ENCODE measurements at places on chromosomes 12 and 14.

DNA sequence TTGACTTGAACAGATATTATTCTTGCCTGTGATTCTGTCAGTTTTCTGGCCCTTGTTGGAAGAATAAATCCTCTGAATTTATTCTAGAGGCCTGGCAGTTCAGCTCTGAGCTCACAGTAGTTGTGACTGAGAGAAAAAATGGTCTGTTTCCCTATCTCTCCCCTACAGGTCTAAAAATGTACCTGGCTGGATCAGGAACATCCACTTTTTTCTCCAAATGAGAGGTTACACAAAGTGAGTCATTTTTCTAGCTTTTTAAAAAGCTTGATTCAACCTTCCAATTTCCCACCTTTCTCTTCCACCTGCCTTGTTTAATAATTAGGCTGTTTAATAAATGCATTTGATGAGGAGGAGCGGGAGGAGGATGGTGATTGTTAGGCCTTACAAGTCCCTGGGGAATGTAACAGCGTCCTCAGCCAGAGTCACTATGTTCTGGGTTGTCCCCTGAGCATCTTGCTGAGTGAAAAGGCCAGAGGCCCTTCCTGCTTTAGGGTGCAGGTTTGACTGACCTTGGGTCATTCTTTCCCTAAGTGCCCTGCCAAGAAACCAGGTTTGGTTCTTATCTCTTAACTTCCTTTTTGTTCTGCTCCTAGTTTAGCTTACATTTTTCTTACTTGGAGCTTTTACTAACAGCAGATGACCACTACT lies 91.7 kb upstream of the FUT8 start:
- no peaks in the 10 kb centered on the region for H3K36me3 ChIP-seq
- H3K4me1 ChIP-seq: peaks cover 5% of the 10 kb centered on the region
- no peak for DNase-seq

- no peak overlapping the region for H3K4me3 ChIP-seq
- H3K36me3 ChIP-seq: no peaks in the 10 kb centered on the region
- H3K27ac ChIP-seq: no peak overlapping the region
Observed at GRCh38 chr12:94112121-94112520, 36.3 kb upstream of the PLXNC1 start.

GRCh38 chr12:77722536-77722935 lies 108.2 kb upstream of the NAV3 start:
- DNase-seq: no peak
- no peak overlapping the region for H3K4me3 ChIP-seq
- H3K27me3 ChIP-seq: no peaks in the 10 kb centered on the region
- H3K4me1 ChIP-seq: no peaks in the 10 kb centered on the region

GRCh38 chr12:3371018-3371417 lies 120.0 kb upstream of the PRMT8 start:
- H3K27ac ChIP-seq: no peak overlapping the region
- peaks cover 21% of the 10 kb centered on the region for H3K27me3 ChIP-seq
- DNase-seq: no peak
- no peaks in the 10 kb centered on the region for H3K36me3 ChIP-seq
- H3K4me1 ChIP-seq: no peaks in the 10 kb centered on the region

DNA sequence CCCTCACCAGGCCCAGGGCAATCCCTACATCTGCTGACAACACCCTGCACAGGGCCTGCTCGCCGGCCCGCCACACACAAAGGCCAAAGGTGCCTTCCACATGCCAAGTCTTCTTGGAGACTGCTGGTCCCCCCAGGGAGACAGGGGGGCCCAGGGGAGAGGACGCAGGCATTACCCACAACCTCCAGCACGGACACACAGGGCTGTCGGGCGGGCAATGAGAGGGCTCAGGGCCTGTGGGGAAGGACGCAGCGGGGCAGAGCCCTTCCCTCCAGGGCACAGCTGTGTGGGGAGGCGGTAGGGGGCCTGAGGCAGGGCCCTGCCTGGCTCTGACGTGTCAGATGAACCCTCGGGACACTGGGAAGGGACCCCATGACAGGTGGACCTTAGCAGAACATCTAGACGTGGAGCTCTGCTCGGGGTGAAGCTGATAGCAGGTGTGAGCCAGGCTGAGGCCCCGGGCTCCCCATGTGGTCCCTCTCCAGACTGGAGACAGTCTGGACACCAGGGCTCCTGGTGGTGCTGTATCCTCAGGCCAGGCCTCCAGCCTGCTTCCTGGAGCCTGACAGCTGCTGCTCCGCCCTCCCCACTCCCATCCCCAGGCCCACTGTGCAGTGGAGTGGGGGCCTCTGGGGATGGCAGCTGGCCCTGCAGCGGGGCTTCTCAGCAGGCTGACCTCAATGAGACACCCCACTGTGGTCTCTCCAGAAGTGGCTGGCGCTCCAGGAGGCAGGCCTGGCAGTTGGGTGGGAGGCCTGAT lies 31.6 kb upstream of the NUDT14 start:
- no peak overlapping the region for H3K4me3 ChIP-seq
- no peaks in the 10 kb centered on the region for H3K27me3 ChIP-seq
- no peak overlapping the region for H3K27ac ChIP-seq
- peaks cover 5% of the 10 kb centered on the region for H3K4me1 ChIP-seq

DNA sequence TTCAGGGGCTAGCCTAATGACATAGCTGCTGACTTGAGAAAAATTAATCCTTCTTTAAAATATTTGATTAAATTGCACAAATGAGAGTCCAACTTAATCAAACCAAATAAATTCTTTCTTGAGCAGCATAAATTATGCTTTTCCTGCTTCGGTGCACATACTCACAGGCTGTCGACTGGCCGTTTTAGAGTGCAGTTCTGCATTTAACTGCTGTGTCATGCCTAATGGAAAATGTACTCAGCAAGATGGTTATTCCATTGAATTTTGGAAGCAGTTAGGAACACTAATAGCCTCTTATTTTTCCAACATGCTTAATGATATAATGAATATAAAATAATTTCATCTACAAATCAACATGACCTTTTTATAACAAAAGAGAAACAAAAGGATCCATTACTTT lies 266.1 kb upstream of the LRIG3 start:
- no peaks in the 10 kb centered on the region for H3K36me3 ChIP-seq
- no peak overlapping the region for H3K27ac ChIP-seq
- no peaks in the 10 kb centered on the region for H3K27me3 ChIP-seq
- H3K4me3 ChIP-seq: no peak overlapping the region
- no peak for DNase-seq
- no peaks in the 10 kb centered on the region for H3K4me1 ChIP-seq

DNA sequence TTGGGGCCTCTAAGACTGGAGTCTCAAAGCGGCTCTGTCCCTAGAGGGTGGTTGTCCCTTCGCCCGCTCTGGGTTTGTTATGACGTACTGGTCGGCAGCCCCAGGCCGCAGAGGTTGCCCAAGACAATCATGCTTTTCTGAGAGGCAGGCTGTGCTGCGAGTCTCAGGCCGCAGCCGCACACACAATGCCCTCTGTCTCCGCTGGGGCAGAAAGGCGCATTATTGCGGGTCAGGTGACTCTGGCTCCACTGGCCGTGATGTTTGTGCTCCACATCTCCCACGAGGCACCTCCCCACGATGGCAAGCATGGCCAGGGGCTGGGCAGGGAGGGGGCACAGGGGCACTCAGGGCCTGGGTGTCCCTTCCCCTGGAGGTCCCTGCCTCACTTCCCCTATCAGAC lies 21.0 kb upstream of the PLEKHG3 start:
- no peaks in the 10 kb centered on the region for H3K27me3 ChIP-seq
- no peaks in the 10 kb centered on the region for H3K36me3 ChIP-seq
- H3K27ac ChIP-seq: no peak overlapping the region
- no peak overlapping the region for H3K4me3 ChIP-seq

DNA sequence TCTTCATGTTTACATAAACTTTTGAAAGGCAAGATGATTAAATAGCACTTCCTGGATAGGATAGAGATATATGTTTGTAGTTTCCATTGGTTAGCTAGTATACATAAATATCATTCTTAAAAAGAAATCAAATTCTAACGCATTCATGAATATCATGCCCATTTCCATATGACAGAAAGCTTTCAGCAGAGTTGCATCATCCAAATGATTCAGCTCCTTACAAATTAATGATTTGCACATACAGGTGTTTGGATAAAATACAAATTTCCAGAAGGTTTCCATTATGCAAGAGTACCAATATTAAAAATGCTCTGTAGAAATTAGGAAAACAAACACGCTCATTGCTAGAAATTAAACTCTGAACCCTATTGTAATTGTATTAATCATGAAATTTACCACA lies 264.4 kb downstream of the FOXG1 start:
- no peaks in the 10 kb centered on the region for H3K4me1 ChIP-seq
- no peak overlapping the region for H3K4me3 ChIP-seq
- H3K27me3 ChIP-seq: no peaks in the 10 kb centered on the region
- H3K27ac ChIP-seq: no peak overlapping the region
- no peaks in the 10 kb centered on the region for H3K36me3 ChIP-seq
- no peak for DNase-seq

DNA sequence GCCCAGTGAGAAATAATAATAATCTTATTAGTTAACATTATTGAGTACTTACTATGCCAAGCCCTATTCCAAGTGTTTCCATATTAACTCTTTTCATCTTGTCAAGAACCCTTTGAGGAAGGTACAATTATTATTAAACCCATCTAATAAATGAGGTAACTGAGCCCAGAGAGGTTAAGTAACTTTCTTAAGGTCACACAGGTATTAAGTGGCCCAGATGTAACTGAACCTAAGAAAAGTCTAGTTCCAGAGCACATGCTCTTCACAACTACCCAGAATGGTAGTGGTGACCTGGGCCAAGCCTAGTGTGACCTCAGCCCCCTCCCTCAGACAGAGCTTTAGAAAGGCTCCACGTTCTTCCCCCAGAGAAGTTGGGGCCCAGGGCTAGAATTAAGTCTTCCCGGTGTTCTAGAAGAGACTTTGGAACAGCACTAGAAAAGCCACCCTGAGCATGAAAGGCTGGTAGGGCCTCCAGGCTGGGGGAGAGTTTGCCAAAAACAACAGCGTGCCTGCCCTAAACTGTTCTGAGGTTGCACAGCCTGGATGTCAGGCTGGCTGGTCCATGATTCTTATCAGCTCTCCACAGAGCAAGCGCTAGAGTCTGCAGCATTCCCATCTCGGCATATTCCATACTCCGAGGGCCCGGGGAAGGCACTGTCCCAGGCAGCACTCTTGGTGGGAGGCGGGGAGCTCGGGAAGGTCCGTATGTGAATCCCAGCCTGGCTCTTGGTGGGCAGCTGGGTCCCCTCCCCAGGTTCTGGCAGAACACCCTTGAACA lies 41.3 kb upstream of the CTDSP2 start:
- peak overlapping the region; percentile 89 for H3K27ac ChIP-seq
- H3K4me1 ChIP-seq: peaks cover 60% of the 10 kb centered on the region
- DNase-seq: no peak

DNA sequence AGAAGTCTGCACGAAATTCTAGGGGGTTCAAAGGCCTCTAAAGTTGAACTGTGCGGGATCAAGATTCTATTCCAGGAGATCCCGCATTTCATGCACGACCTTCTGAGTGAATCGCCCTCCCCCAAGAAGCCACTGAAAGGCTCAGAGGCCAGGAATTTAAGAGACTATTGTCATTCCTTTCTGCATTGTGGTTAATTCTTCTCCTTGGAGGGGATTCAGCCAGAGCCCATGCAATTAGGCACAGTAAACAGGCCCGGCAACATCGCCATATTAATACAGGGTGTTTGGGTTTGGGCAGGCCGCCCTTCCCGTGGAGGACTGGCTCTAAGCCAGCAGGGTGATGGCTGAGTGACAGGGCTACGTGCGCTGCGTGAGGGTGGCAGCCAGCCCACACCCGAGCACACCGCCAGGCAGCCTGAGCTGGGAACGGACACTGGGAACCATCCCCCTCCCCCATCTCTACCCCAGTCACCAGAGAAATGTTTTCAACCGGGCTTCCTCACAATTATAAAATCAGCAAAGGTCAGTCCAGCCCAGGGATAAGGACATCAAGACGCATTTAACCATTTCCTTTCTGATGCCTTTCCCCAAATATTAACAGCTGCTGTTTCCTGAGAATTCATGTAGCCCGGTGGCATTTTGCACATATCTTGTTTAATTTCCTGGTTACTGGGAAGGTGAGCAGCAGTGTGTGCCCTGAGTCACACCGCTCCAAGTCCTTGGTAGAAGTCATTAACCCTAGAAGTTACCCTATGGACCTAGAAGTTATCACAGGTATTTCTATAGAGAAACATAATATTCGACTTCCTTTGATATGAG lies 12.5 kb downstream of the EGLN3 start:
- no peak overlapping the region for H3K27ac ChIP-seq
- H3K36me3 ChIP-seq: no peaks in the 10 kb centered on the region
- H3K27me3 ChIP-seq: no peaks in the 10 kb centered on the region
- no peak for DNase-seq
- H3K4me1 ChIP-seq: peaks cover 12% of the 10 kb centered on the region

DNA sequence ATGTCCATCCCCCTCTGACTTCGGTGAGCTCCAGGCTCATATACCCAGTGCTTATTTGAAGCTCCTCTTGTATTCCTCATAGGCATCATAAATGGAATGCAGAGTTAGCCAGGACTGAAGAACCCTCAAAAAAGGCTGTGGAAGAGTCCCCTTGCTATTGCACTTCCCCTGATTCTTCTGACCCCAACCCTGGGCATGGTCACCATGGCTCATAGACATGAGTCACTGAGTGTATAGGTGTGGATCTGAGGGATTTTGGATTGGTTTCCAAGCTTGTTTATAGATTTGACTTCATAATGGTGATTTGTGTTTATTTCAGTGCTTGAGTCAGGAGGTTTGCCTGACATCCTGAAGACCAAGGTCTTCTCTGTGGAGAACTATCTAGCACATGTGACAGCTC lies 98.4 kb upstream of the SLC38A2 start:
- no peaks in the 10 kb centered on the region for H3K27me3 ChIP-seq
- no peaks in the 10 kb centered on the region for H3K36me3 ChIP-seq
- no peak overlapping the region for H3K27ac ChIP-seq
- H3K4me3 ChIP-seq: no peak overlapping the region
- peaks cover 25% of the 10 kb centered on the region for H3K4me1 ChIP-seq

DNA sequence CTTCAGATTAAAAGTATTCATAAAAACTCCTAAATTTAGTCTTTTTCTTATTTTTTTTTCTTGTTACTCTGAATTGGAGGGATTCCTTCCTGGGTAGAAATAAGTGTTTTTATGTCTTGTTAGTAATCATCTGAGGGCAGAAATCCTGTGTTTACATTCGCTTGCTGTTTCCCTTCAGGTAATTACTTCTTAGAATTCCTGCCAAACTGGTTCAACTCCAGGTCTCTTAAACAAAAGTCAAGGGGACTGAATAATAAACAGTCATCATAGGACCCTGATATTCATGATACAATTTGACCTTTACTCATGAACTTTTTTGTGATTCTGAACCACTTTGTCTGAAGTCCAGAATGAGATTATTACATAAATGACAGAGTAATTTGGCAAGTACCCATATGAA lies 843.9 kb downstream of the FLRT2 start:
- H3K27ac ChIP-seq: no peak overlapping the region
- H3K27me3 ChIP-seq: no peaks in the 10 kb centered on the region
- no peaks in the 10 kb centered on the region for H3K36me3 ChIP-seq
- H3K4me3 ChIP-seq: no peak overlapping the region
- DNase-seq: no peak
